ENCODE measurements at places on chromosomes 6 and 20. TPM values are rescaled to one million over a fixed set of nuclear protein-coding genes. Genes with fewer than 3 reads are reported as not detected.

GRCh38 chr6:24426729-24427446 lies 24.2 kb downstream of the MRS2 start:
- peaks cover 2% of the 10 kb centered on the region for H3K4me1 ChIP-seq
- no peak overlapping the region for H3K27ac ChIP-seq
- H3K27me3 ChIP-seq = no peaks in the 10 kb centered on the region
- no peak overlapping the region for H3K4me3 ChIP-seq

- no peaks in the 10 kb centered on the region for H3K4me1 ChIP-seq
- H3K27me3 ChIP-seq = peaks cover 4% of the 10 kb centered on the region
- H3K36me3 ChIP-seq = no peaks in the 10 kb centered on the region
- no peak for DNase-seq
These were observed 42.2 kb downstream of the RFPL4B start for GRCh38 chr6:112389361-112389760.

GRCh38 chr20:40775561-40776146 lies 86.6 kb upstream of the MAFB start:
- H3K36me3 ChIP-seq = no peaks in the 10 kb centered on the region
- peaks cover 10% of the 10 kb centered on the region for H3K27me3 ChIP-seq
- H3K27ac ChIP-seq = no peak overlapping the region
- H3K4me3 ChIP-seq = no peak overlapping the region
- H3K4me1 ChIP-seq = peaks cover 4% of the 10 kb centered on the region
- no peak for DNase-seq

GRCh38 chr6:107827541-107827940 lies 3.4 kb upstream of the SCML4 start:
- peaks cover 29% of the 10 kb centered on the region for H3K4me1 ChIP-seq
- no peak overlapping the region for H3K4me3 ChIP-seq
- no peak overlapping the region for H3K27ac ChIP-seq
- no peaks in the 10 kb centered on the region for H3K27me3 ChIP-seq

The RIPPLY2 gene
- total RNA-seq = not detected

DNA sequence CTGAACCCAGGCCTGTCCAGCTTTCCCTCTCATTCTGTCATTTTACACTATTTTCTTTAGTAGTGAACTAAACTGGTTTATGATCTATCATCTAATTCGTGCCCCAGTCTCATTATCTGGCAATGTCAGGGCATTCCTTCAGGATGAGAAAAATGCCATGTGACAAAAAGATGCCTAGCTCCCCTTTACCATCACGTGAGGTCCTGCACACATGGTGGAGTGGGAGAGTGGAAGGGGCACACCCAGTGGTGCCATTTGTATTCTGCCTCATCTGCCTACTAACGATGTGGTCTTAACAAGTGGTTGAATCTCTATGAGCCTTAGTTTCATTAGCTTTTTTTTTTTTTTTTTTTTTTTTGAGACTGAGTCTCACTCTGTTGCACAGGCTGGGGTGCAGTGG lies 41.2 kb downstream of the CDC5L start:
- H3K27ac ChIP-seq = no peak overlapping the region
- no peaks in the 10 kb centered on the region for H3K27me3 ChIP-seq
- no peak overlapping the region for H3K4me3 ChIP-seq

The MUC21 gene
- total RNA-seq = not detected

GRCh38 chr6:33599413-33599938 lies 19.4 kb upstream of the BAK1 start:
- H3K36me3 ChIP-seq = no peaks in the 10 kb centered on the region
- peaks cover 4% of the 10 kb centered on the region for H3K4me1 ChIP-seq
- no peak overlapping the region for H3K27ac ChIP-seq
- peaks cover 9% of the 10 kb centered on the region for H3K27me3 ChIP-seq
- no peak for DNase-seq

The COL9A3 gene
- 0.32 TPM for total RNA-seq

DNA sequence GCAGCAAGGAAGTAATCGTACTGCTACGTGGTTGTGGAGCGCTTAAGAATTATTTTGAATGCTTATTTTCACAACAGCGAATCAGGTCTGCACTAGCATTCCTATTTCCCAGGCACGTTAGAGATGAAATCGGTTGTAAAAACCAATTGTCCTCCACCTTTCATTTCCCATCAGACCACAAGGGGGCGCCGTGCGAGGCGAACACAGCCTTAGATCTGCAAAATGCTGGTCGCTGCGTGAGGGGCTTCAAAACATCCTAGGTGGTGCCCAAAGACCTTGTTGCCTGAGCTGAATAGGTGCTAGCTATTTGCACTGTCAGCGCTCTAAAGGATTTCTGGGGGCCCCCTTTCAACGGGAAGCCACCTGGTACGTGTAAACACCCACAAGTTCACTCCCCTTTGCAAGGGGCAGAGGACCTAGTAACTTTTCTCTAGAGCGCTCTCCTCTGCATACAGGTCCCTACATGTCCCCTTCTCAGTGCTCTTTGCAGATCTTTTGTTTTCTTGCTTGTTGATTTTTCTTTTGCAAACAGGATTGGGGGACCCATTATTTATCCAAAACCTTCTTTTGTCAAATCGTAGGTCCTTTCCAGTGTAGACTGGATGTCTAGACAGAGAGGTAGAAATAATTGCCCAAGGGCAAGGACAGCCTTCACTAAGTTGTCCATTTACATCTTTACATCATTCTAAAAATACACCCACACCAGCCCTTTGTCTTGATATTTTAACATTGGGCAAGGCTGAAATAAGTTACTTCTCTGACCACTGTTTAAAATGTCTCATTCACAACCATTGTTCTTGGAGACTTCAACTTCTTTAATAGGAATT lies 59.8 kb downstream of the NEDD9 start:
- peaks cover 18% of the 10 kb centered on the region for H3K4me1 ChIP-seq
- H3K4me3 ChIP-seq = peak overlapping the region; percentile 22
- no peaks in the 10 kb centered on the region for H3K36me3 ChIP-seq
- no peaks in the 10 kb centered on the region for H3K27me3 ChIP-seq
- no peak overlapping the region for H3K27ac ChIP-seq

- no peak overlapping the region for H3K4me3 ChIP-seq
- peaks cover 4% of the 10 kb centered on the region for H3K36me3 ChIP-seq
- no peak overlapping the region for H3K27ac ChIP-seq
- H3K27me3 ChIP-seq = peaks cover 1% of the 10 kb centered on the region
These were observed 173.9 kb downstream of the NFATC2 start for GRCh38 chr20:51368461-51369211.

DNA sequence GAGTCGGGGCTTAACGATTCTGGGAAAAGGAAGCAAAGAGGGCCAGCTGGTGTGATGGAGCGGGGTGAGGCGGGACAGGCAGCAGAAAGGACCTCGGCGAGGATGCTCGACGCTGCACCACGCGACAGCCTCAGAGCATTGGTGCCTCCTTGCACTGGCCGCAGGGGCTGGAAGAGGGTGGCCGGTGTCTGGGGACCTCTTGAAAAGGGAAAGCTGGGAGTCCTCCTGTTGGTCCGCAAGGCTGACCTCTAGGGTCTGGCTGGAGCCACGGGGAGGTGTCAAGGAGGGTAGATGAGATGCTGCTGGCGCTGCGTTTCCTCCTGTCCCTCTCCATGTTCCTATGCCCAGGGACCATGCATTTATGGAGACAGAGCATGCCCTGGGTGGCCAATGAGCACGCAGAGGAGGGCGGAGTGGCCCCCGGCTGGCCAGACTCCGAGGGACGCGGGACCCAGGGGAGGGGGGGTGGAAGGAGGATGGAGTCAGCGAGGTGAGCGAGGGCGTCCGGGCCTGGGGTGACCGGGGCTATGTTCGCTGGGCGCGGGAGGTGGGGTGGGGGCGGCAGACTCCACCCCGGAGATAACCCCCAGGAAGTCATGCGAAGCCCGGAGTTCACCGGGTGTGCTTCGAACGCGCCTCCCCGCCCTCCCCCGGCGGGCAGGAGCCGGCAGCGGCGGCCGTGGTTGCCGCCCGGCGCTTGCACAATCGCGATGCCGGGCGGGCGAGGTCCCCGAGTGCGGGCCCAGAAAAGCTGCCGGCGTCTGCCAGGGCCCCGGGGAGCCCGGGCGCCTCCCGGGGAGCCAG lies at the start of gene CYP24A1:
Gene CYP24A1 (minus strand): TSS at position 334 of the 804 bp plus-strand sequence. CDS start 407 bp downstream, outside the sequence.
- peaks cover 5% of the 10 kb centered on the region for H3K4me1 ChIP-seq
- no peaks in the 10 kb centered on the region for H3K36me3 ChIP-seq
- no peak within 1 kb of the TSS for H3K27ac ChIP-seq
- DNase-seq = no peak
- peak within 1 kb of the TSS; percentile 30 for H3K4me3 ChIP-seq
- peaks cover 74% of the 10 kb centered on the region for H3K27me3 ChIP-seq

The DAAM2 gene
- not detected for total RNA-seq

GRCh38 chr6:13117570-13117969 lies 210.8 kb downstream of the TBC1D7 start:
- H3K27ac ChIP-seq = no peak overlapping the region
- peaks cover 17% of the 10 kb centered on the region for H3K27me3 ChIP-seq
- H3K4me3 ChIP-seq = no peak overlapping the region
- no peaks in the 10 kb centered on the region for H3K4me1 ChIP-seq

DNA sequence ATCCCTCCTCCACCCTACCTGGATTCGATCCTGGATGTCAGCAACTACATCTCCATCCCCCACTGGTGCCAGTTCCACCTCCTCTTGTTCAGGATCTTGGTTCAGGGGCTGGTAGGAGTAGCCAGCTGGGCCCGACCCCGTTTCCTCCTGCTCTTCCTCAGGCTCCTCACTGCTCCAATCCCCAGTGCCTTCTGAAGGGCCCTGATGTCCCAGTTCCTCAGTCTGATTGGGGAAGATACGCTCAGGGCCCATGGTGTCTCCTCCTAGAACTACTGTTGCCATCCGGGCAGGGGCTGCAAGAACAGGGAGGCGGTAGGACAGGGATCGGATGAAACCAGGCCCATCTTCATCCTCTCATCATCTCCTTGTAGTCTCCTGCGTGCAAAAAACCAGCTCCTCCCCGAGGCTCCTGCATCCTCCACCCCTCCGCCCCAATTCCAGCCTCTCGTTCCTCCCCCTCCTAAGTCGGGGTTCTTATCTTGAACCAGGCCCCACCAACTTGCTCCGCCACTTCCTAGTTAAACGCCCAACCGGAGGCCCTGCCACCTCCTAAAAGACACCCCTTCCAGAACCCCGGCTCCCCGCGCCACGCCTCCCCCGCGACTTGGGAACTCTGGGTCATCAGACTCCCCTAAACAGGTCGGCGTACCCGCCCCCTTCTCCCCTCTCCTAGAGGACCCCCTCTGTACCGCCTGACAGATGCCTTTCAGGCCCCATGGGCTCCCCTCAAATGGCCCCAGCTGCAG lies 476 bp downstream of the MEA1 start:
- peak overlapping the region; percentile 74 for H3K27ac ChIP-seq
- H3K4me1 ChIP-seq = peaks cover 35% of the 10 kb centered on the region
- H3K4me3 ChIP-seq = peak overlapping the region; percentile 96

The FRS3 gene
- total RNA-seq = 4.7 TPM

The BAG2 gene
- total RNA-seq = 13.6 TPM

GRCh38 chr6:109093732-109094415 lies 772 bp downstream of the SESN1 start:
- no peak for DNase-seq
- H3K27ac ChIP-seq = peak overlapping the region; percentile 65
- no peaks in the 10 kb centered on the region for H3K27me3 ChIP-seq
- peaks cover 7% of the 10 kb centered on the region for H3K36me3 ChIP-seq

DNA sequence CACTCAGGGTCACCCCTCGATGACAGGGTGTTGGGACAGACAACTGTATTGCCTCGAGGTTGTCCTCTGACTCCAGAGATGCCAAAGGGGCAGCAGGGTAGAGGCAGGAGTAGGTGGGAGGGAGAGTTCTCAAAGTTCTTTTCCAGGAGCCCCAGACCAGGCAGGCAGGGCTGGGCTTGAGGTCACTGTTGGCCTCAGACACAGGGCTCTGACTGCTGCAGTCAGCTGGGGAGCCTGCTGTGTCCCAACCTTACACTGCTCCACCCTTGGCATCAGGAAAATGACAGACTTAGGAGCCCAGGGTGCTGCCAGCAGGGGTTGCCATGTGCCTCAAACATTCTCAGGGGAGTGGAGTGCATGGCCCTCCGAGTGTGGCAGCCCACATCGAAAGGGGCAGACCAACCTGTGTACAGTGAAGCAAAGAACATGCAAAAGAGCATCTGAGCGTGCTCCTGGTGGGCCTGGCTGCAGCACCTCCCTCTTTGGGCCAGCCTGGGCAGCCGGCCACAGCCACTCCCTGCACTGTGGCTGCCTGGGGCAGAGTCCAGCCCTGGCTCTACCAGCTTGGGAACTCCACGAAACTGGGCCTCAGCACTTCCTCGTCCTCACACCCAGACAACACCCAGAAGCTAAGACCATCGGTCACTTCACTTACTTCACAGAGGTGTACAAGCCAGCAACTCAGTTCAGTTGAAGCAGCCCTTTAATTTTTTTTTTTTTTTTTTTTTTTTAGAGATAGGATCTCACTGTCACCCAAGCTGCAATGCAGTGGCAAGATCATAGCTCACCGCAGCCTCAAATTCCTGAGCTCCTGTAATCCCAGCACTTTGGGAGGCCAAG lies 24.0 kb downstream of the C6orf132 start:
- peaks cover 1% of the 10 kb centered on the region for H3K4me1 ChIP-seq
- DNase-seq = no peak
- no peaks in the 10 kb centered on the region for H3K36me3 ChIP-seq
- no peak overlapping the region for H3K27ac ChIP-seq
- no peak overlapping the region for H3K4me3 ChIP-seq

GRCh38 chr20:59434960-59435359 lies 134.5 kb downstream of the EDN3 start:
- H3K4me3 ChIP-seq = no peak overlapping the region
- no peak overlapping the region for H3K27ac ChIP-seq
- DNase-seq = no peak
- no peaks in the 10 kb centered on the region for H3K36me3 ChIP-seq

GRCh38 chr20:35598476-35598875 lies 17.2 kb upstream of the SPAG4 start:
- H3K27ac ChIP-seq = no peak overlapping the region
- no peak for DNase-seq
- H3K4me3 ChIP-seq = no peak overlapping the region
- no peaks in the 10 kb centered on the region for H3K36me3 ChIP-seq
- H3K27me3 ChIP-seq = peaks cover 51% of the 10 kb centered on the region
- H3K4me1 ChIP-seq = peaks cover 10% of the 10 kb centered on the region

- DNase-seq = no peak
- H3K27ac ChIP-seq = no peak overlapping the region
- no peaks in the 10 kb centered on the region for H3K4me1 ChIP-seq
- H3K4me3 ChIP-seq = no peak overlapping the region
These were observed 165.6 kb downstream of the ZFP64 start for GRCh38 chr20:52025938-52026337.

DNA sequence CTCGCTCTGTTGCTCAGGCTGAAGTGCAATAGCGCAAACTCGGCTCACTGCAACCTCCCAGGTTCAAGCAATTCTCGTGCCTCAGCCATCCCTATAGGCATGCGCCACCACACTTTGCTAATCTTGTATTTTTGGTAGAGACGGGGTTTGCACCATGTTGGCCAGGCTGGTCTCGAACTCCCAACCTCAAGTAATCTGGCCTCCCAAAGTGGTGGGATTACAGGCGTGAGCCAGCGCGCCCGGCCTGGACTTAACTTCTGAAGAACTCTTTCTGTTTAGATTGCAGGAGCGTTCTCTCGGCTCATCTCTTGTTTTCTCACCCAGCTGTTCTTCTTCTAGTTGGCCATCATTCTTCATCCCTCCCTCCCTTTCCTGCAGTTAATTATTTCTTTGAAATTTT lies 30.3 kb downstream of the GTF2H5 start:
- no peak overlapping the region for H3K27ac ChIP-seq
- no peaks in the 10 kb centered on the region for H3K27me3 ChIP-seq
- peaks cover 12% of the 10 kb centered on the region for H3K36me3 ChIP-seq
- H3K4me1 ChIP-seq = peaks cover 12% of the 10 kb centered on the region
